ENCODE measurements at places on chromosomes 4 and X. TPM values are rescaled to one million over a fixed set of nuclear protein-coding genes. Genes with fewer than 3 reads are reported as not detected.
A peak's percentile ranks its signal among the peaks of the same experiment; 100 is the strongest.

- DNase-seq: no peak
Observed at GRCh38 chr4:7841071-7841470, 98.6 kb downstream of the AFAP1 start.

- DNase-seq: peak; percentile 18
Observed at GRCh38 chr4:113978561-113979147, 793 bp downstream of the ARSJ start.

- DNase-seq: no peak
Observed at GRCh38 chr4:146261041-146261440, 46.7 kb downstream of the REELD1 start.

The FOXP3 gene
- not detected for total RNA-seq

Data from IMR-90 (cell line).